Panc1 (cell line): ENCODE measurements at places on chromosomes 13 and 19.

- no peak for DNase-seq
Observed at GRCh38 chr13:42992764-42993122, 702 bp upstream of the EPSTI1 start.

DNA sequence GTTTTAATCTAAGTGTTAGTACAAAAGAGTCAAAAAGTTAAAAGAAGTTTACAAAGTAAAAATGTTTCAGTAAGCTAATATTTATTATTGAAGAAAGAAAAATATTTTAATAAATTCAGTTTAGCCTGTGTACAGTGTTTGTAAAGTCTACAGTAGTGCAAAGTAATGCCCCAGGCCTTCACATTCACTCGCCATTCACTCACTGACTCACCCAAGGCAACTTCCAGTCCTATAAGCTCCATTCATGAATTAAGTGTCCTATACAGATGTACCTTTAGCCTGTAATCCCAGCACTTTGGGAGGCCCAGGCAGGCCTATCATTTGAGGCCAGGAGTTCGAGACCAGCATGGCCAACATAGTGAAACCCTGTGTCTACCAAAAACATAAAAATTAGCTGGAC, 24.1 kb upstream of the AKAP11 start:
- no peak for DNase-seq

GRCh38 chr13:36736119-36736726, 62.4 kb downstream of the SERTM1 start:
- peak; percentile 13 for DNase-seq

- no peak for DNase-seq
Observed at GRCh38 chr19:46014941-46015686, 7.7 kb downstream of the PGLYRP1 start.

DNA sequence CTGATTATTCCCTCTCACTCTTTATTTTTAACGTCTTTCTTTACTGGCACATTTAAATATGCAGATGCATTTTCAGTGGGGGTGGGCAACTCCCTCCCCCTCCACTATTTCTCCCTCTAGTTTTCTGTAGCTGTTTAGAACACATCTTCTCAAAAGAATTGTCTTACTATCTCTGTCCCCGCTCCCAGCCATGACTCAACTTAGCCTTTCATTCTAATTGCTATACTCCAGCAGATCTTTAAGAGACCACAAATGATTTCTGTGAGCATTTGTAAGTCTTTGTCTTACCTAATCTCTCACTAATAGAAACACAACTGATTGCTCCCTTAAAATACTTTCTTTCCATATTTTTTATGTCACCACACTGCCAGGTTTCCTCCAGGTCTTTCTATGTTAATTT, 350.9 kb downstream of the SPRY2 start:
- DNase-seq = no peak

DNA sequence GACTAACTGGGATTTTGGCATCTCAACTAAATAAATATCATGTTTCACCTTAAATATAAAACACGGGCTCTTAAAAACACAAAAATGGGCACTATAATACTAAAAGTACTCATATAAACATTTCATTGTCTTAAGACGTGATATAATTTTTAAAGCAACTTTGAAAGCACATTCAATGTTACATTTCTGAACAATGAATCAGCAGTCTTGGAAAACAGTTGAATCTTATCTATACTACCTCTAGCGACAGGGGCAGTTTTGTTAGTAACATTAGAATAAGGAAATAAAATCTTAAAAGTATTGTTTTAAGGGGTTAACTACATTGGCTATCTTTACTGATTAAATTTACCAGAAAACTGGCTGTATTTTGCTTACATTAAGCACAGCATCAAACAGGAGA, 156.9 kb downstream of the UGGT2 start:
- no peak for DNase-seq

DNA sequence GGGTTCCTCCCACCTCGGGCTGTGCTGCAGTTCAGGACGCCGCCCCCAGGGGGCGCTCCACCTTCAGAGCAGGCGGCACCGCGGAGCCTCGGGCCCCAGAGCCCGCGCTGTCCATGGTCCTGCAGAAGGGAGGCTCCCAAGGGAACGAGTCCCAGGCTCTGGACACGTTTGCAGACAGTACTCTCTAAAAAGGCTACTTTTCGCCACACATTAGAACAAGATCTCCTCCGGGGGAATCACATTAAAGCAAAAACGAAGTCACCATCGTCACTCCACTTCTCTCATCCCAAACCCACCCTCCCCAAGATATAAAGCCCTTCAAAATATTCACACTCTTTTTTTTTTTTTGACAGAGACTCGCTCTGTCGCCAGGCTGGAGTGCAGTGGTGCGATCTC, 4.6 kb upstream of the SIGLEC10 start:
- DNase-seq = no peak

DNA sequence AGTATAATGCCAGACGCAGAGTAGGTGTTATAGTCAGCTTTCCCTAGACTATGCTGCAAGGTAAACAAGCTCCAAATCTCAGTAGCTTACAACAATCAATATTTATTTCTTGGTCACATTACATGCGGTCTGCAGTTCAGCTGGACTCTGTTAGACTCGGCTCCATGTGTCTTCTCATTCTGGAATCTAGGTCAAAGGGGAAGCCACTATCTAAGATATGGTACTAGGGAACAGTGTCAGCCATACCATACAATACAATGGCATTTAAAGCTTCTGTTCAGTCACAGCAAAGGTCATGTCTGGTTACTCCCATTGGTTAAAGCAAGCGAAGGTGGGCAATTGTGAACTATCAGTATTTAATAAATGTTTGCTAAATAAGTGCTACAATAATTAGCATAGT, 65.3 kb upstream of the SERTM1 start:
- no peak for DNase-seq

GRCh38 chr13:112753833-112754232, 64.0 kb downstream of the ATP11A start:
- DNase-seq = no peak

GRCh38 chr13:23966691-23967615, 69.7 kb upstream of the C1QTNF9B start:
- no peak for DNase-seq

GRCh38 chr13:111322916-111323331, 2.5 kb downstream of the TEX29 start:
- DNase-seq = no peak

DNA sequence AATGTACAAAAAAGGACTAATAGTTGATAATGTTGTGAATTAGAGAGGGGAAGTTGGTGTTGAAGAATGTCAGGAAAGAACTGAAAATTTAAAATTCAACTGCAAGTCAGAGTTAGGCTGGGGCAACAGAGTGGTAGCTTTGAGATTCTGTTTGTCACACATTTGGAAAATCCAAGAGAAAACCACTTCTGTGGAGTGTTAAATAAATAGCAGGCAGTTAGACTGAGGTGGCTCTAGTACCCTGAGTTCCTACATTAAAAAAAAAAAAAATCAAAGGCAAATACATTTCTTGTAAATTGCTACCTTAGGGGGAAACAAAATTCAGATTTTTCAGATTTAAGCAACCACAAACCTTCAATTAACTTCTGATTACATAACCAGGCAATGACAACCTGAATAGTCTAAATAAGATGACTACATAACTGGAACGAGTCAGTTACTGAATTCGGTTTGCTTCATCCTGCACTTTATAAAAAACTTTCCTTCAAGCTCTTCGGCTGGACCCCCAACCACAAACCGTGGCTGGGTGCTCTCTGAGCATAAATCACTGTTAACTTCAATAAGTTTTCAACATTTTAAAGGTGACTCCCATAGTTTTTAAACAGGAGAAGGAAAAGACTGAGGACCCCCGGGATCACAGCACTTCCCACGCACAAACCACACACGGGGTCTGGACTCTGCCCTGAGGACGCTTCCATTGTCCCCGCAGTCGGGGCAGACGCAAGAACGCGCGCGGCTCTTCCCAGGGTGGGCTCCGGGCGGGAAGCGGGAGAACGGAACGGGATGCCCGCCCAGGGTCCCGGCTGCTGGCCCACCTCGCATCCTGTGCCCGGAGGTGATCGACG, 725 bp downstream of the ZNF682 start:
- DNase-seq = no peak

GRCh38 chr13:38784036-38784880, 97.4 kb downstream of the FREM2 start:
- DNase-seq = no peak

- DNase-seq = no peak
Observed at GRCh38 chr13:99507986-99508385, 6.7 kb downstream of the TM9SF2 start.

DNA sequence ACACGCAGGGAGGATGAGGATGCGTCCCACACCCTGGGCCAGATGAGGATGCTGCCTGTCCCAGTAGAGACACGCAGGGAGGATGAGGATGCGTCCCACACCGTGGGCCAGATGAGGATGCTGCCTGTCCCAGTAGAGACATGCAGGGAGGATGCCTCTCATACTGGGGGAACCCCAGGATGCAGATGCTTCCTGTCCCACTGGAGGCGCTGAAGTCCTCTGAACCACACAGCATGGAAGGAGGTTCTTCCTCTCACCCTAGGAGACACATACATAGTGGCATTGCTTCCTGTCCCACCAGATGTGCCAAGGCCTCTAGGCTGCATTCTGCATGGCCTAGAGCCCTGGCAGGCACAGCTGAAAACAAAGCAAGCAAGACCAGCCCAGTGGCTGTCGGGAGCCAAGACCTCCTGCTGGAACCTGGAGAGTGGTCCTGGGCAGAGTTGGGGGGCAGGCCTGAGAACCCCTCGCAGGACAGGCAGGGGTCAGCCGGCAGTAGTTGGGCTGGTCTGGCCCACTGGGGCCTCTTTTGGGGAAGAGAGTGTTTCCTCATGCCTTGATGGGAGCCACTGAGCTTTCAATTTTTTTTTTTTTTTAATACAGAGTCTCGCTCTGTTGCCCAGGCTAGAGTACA, 4.3 kb downstream of the HPN start:
- DNase-seq = no peak

DNA sequence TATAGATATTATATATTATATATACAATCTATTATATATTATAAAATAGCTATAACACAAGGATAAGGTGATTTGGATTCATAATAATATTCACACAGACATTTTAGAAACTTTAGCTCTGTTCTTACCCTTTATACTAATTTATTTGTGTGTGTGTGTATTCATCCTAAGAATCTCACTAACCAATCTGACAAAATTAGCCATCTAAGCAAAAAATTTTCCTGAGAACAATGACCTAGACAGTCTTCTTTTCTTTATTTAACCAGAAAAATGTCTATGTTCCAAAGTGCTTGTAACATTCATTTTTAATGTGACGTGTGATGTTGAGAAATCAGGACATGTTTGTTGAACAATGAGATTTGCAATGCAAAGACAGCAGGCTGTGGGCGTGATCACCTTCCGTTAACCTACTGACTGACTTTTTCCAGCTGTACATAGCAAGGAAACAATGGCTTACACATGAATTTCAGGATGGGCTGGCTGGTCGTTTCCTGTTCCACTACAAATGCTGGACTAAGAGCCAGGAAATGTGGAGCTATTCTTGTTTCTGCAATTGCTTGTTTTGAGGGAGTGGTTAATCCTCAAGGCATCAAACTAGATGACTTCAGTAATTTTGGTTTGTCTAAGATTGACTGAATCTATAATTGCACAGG, 634.6 kb upstream of the ARGLU1 start:
- no peak for DNase-seq

- no peak for DNase-seq
Observed at GRCh38 chr13:113607056-113607888, 22.7 kb downstream of the TFDP1 start.

DNA sequence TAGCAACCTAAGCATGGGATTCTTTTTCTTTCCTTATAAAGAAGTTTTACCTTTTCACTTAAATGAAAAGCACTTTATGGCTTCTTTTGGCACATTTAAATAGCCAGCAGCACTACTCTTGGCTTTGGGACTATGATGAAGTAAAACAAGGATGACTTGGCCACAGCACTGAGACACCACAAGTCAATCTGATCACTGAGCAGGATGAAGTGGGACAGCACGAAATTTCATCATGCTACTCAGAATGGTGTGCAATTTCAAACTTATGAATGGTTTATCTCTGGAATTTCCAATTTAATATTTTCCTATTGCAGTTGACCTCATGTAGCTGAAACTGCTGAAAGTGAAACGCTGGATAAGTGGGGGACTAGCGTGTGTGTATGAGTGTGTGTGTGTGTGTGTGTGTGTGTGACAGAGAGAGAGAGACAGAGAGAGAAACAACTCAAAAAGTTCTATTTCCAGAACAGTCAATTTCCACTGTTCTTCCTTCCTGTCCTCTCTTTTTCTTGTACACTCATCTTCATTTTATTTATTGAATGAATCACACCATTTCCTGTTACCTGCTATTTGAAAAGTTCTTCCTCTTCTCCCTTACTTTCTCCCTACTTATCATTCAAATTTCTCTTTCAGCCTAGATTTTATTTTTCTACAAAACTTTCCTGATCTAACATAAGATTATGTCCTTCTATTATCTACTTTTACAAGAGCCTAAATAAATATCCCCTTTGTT, 414.2 kb upstream of the MIR17HG start:
- DNase-seq = no peak

DNA sequence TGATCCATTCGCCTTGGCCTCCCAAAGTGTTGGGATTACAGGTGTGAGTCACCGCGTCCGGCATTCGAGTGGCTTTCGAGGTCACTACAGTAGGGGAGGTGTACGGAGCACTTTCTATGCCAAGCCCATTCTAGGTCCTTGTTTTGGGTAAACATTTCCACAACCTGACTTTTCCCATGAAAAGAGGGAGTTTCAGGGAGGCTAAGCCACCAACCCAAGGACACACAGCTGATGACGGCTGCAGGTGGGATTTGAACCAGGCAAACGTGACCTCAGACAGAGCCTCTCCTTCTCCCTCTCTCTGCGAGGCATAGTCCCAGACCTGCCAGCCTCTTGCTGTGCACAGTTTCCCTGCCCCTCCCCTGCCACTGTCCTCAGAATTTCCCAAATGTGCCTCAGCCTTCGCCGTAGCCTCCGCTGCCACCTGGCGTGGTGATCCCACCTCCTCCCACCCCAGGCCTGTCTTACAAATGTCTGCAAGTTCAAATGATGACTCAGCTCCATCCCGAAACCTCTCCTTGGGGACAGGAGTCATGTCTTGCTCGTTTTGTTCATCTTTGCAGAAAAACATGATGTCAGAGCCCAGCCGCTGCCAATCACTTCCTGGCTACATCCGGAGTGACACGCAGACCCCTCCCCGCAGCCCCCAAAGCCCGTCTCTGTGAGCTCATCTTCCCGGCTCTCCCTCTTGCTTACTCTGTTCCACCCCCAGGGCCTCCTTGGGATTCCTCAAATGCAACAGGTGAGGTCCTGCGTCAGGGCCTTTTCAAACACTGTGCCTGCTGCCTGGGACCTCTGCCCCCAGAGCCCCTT, 6.6 kb upstream of the GADD45B start:
- no peak for DNase-seq
